Breast epithelium (tissue), 4 donors: ENCODE measurements at places on chromosomes 13 and 19. TPM values are rescaled to one million over a fixed set of nuclear protein-coding genes. Genes with fewer than 3 reads are reported as not detected.

POU2F2 gene
- total RNA-seq: 2.9 TPM

CEACAM5 gene
- total RNA-seq: 27.2 TPM

LILRA2 gene
- total RNA-seq: 0.66 TPM

ZNF69 gene
- 16.3 TPM for total RNA-seq

RAB3A gene
- total RNA-seq: 0.66 TPM

CFAP97D2 gene
- total RNA-seq: not detected

KLK5 gene
- 16.1 TPM for total RNA-seq

SMIM24 gene
- total RNA-seq: 2.0 TPM

FPR2 gene
- total RNA-seq: 0.32 TPM

FAM83E gene
- 3.3 TPM for total RNA-seq

CNN1 gene
- 106 TPM for total RNA-seq

ZNF224 gene
- total RNA-seq: 30.8 TPM

ZNF730 gene
- 3.5 TPM for total RNA-seq

MYH14 gene
- 19.3 TPM for total RNA-seq

CCDC70 gene
- not detected for total RNA-seq

KLC3 gene
- 13.5 TPM for total RNA-seq

PSG3 gene
- total RNA-seq: not detected

USHBP1 gene
- 5.8 TPM for total RNA-seq

FCAR gene
- 2.4 TPM for total RNA-seq

LILRB2 gene
- total RNA-seq: 3.5 TPM

MAP3K10 gene
- 10.2 TPM for total RNA-seq

GALP gene
- total RNA-seq: not detected

SGCG gene
- not detected for total RNA-seq

PLIN4 gene
- 213 TPM for total RNA-seq

MEDAG gene
- 76.2 TPM for total RNA-seq

TMC4 gene
- total RNA-seq: 38.0 TPM

MBD3L4 gene
- not detected for total RNA-seq

ZNF555 gene
- 7.5 TPM for total RNA-seq

PSENEN gene
- total RNA-seq: 37.4 TPM

IGFL3 gene
- total RNA-seq: not detected

OVOL3 gene
- total RNA-seq: not detected

CYP4F8 gene
- total RNA-seq: 2.6 TPM

INSL3 gene
- not detected for total RNA-seq

LILRA1 gene
- total RNA-seq: 1.8 TPM

DIRAS1 gene
- total RNA-seq: 3.7 TPM

SAMD4B gene
- total RNA-seq: 57.4 TPM

CD22 gene
- 7.8 TPM for total RNA-seq

SLAIN1 gene
- 16.7 TPM for total RNA-seq

LHB gene
- total RNA-seq: not detected

ZNF560 gene
- total RNA-seq: not detected

GSX1 gene
- total RNA-seq: not detected

PCDH9 gene
- total RNA-seq: 3.7 TPM

CEACAM4 gene
- total RNA-seq: not detected

ICAM4 gene
- total RNA-seq: 1.6 TPM

ZNF223 gene
- 12.3 TPM for total RNA-seq

CD70 gene
- total RNA-seq: not detected

ZNF724 gene
- 5.6 TPM for total RNA-seq

CEACAM6 gene
- 1.0 TPM for total RNA-seq

MAP4K1 gene
- total RNA-seq: 9.3 TPM

SYNGR4 gene
- total RNA-seq: not detected

BST2 gene
- 127 TPM for total RNA-seq

RB1 gene
- total RNA-seq: 45.2 TPM

GARIN5A gene
- total RNA-seq: 1.3 TPM

ICAM1 gene
- total RNA-seq: 20.6 TPM
